Hematopoietic multipotent progenitor cell (in vitro differentiated cells): ENCODE measurements at places on chromosomes 16 and 17. TPM values are rescaled to one million over a fixed set of nuclear protein-coding genes. Genes with fewer than 3 reads are reported as not detected.

- peak; percentile 18 for DNase-seq
Measured at GRCh38 chr16:46743232-46743719, 4.9 kb downstream of the MYLK3 start.

- DNase-seq, result no peak
Measured at GRCh38 chr17:82892899-82893565, 53.2 kb upstream of the ZNF750 start.

DNA sequence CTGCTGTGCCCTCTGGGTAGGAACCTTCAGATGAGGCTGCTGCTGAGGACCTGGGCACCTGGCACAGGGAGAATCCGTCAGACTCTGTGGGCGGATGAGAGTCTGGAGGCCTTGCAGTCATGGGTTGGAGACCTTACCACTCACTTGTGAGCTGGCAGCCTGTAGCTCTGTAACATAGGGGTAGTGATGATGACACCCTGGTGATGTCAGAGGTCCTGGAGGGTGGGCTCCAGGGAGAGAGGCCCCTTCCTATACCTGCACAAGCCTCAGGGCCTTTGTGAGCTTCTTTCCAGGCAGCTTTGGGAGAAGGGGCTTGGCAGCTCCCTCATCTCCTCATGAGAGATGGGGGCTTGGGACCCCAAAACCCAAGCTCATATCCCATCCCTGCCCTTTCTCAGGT is 1.6 kb downstream of the MIEF2 start:
- DNase-seq, result no peak

DNA sequence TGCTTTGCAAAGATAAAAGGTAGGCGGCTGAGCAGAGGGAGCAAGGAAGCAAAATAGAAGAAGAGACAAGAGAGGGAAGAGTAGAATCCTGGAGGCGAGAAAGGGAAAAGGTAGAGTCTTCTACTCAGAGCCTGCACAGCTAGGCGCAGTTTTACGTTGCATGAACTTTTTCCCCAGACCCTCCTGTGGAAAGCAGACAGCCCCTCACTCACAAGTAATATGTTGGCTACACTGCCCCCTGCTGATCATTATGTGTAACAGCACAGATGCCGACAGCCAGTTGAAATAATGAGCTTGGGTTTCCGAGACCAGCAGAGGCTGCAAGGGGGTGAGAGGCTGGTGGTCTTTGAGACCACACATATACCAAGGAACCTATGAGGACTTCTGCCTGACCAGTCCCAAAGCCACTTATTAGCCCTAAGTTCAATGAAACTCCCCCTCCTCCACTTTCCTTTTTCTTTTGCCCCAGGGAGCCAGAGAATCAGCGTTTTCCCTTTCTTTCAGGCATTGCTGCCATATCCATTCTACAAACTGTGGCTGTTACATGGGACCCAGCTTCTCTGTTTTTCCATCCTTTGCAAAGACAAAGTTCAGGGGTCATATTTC is 22.5 kb upstream of the CMTR2 start:
- no peak for DNase-seq

- no peak for DNase-seq
Measured at GRCh38 chr16:88472069-88472468, 19.0 kb downstream of the ZFPM1 start.

DNA sequence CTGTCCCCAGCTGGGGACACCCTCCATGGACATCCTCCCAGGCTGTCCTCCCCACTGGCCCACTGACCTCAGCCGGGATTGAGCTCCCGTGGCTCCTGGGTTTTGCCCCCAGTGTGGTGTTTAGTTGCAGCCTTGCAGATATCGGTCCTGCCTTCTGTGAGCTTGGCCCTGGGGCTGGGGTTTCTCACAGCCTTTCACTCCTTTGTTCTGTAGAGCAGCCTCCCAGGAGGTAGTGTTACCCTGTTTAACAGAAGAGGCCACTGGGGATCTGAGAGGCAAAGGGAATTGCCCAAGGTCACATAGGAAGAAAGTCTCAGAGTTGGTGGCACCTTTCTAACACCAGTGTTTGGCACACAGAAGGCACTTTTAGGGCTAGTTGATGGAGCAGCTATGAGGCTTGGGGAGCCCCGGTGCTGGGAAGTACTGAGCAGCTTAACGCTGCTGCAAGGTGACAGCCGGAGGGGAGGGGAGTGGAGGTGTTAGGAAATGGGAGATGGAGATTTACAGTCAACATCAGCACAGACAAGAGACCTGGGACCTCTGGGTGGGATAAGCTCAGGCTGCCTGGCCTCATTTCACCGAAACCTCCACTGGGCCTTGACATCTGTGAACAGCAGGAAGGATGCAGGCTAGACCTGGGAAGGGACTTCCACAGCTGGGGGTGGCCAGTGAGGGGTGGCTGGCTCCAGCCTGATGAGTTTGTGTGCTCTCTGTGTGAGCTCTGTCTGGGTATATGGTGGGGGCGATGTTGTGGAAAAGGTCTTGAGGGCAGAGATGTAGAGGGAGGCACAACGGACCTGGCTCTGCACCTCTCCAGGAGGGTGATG is 26.1 kb downstream of the CACNA1G start:
- DNase-seq, result no peak

- DNase-seq, result no peak
Measured at GRCh38 chr16:65679785-65680184, 557.9 kb upstream of the CDH11 start.

GRCh38 chr17:69300222-69300621 is 26.7 kb downstream of the ABCA5 start:
- no peak for DNase-seq

GRCh38 chr16:4870138-4870671 is 22.9 kb downstream of the UBN1 start:
- DNase-seq, result no peak

DNA sequence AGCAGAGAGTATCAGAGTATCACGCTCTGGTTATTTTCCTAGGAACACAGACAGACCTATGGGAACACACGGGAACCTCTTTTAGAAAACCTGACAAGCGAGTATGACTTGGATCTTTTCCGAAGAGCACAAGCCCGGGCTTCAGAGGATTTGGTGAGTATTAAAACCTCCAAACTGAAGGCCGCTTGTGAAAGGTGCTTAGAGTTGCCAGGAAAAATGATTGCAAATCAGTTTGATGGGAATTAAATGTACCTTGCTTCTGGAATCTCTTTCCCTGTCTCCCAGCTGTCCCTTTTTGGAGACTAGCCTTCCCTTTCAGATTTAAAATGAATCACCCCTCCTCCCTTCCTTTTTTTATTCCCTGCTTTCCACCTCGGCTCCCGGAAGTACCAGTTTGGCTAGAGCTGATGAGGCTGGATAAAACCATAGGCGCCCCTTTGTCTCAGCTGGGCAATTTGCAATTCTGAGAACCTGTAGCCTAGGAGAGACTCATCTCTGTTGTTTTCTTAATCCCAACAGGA is 27.3 kb downstream of the KAT7 start:
- DNase-seq, result no peak

Gene CBFA2T3
- 32.0 TPM for total RNA-seq

DNA sequence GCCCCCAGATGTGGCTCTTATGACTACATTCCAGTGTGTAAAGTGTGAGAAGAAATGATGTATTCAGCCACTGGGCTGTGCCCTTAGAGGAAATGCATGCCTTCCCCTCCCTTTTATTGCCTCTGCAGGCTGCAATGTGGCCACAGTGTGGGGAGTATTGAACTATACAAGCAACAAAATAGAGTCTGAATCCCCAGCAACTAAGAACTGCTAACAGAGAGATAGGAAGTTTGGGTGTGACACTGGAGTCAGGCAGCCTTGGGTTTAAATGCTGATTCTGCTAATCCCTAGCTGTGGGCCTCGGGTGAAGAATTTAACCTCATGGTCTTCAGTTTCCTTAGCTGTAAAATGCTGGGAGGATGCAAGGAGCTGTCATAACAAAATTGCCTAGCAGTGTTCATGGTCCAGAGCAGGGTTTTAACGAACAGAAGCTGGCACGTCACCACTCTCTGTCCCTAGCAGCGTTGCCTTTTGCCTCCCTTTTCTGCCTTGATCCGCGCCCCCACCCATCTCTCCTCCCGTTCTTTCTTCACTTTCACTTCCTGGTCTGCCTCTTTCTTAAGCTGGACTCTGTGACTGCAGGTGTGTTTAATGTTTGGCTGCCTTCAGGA is 50.3 kb downstream of the KPNA2 start:
- DNase-seq, result peak; percentile 27

Gene GAST
- total RNA-seq, result not detected

GRCh38 chr16:73058221-73058615 is 10.3 kb upstream of the ZFHX3 start:
- no peak for DNase-seq

DNA sequence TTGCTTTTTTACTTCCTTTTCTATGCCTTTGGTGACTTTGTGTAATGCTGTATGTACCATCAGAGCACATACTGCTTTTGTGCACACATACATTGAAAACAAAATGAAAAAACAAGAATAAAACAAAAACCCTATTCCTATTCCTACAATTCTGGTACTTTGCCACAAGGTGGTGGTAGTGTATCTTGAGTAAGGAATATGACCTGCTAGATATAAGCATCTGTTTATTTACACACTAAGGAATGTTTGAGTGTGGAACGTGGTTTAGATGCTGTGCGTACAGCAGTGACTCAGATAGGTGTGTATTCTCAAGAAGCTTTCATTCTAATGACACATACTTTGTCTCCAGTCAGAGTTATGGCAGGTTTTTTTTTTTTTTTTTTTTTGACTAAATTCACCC is 606.2 kb downstream of the WWOX start:
- peak; percentile 6 for DNase-seq

Gene CACNB1
- total RNA-seq, result 4.8 TPM
